Activated CD4-positive, alpha-beta memory T cell treated with anti-CD3 and anti-CD28 coated beads, Interleukin-2, amount 10 ng/mL, durations not matched to agents 7 days and 5 days (primary cell): ENCODE measurements at places on chromosomes 7 and 10. TPM values are rescaled to one million over a fixed set of nuclear protein-coding genes. Genes with fewer than 3 reads are reported as not detected.

SDK1 gene
- 0.05 TPM for total RNA-seq

- H3K27ac ChIP-seq, result no peak overlapping the region
- H3K4me3 ChIP-seq, result no peak overlapping the region
- peaks cover 33% of the 10 kb centered on the region for H3K27me3 ChIP-seq
- no peak for DNase-seq
- H3K36me3 ChIP-seq, result no peaks in the 10 kb centered on the region
These were observed 1.9 kb upstream of the AEBP1 start for GRCh38 chr7:44101966-44102845.

PRTFDC1 gene
- 1.4 TPM for total RNA-seq

- no peak overlapping the region for H3K4me3 ChIP-seq
- no peak for DNase-seq
- H3K27ac ChIP-seq, result no peak overlapping the region
- H3K27me3 ChIP-seq, result peaks cover 15% of the 10 kb centered on the region
These were observed 26.1 kb downstream of the PRSS58 start for GRCh38 chr7:142231716-142232115.

- H3K4me1 ChIP-seq, result no peaks in the 10 kb centered on the region
- no peak overlapping the region for H3K27ac ChIP-seq
- H3K36me3 ChIP-seq, result no peaks in the 10 kb centered on the region
- no peaks in the 10 kb centered on the region for H3K27me3 ChIP-seq
These were observed 90.6 kb upstream of the SEMA3E start for GRCh38 chr7:83739527-83739926.

SCIN gene
- total RNA-seq, result not detected

PILRA gene
- 1.3 TPM for total RNA-seq

GRCh38 chr7:31529103-31529502, 15.2 kb downstream of the ITPRID1 start:
- DNase-seq, result no peak
- H3K27ac ChIP-seq, result no peak overlapping the region
- no peaks in the 10 kb centered on the region for H3K36me3 ChIP-seq
